ENCODE measurements at places on chromosomes 12 and 14.

GRCh38 chr14:101178184-101179072 lies 274.9 kb upstream of the RTL1 start:
- DNase-seq, result no peak

- no peak for DNase-seq
Measured at GRCh38 chr14:94005324-94006073, 8.4 kb downstream of the CCDC197 start.

DNA sequence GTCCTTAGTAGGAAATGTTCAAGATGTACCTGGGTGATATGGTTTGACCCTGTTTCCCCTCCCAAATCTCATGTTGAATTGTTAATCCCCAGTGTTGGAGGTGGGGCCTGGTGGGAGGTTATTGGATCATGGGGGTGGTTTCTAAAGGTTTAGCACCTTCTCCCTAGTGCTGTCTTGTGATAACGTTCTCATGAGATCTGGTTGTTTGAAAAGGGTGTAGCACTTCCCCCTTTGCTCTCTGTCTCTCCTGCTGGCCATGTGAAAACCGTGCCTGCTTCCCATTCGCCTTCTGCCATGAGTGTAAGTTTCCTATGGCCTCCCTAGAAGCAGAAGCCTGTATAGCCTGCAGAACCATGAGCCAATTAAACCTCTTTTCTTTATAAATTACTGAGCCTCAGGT lies 353.0 kb upstream of the SFSWAP start:
- DNase-seq, result no peak

GRCh38 chr12:130179191-130179590 lies 16.9 kb downstream of the FZD10 start:
- DNase-seq, result no peak

- DNase-seq, result no peak
Measured at GRCh38 chr12:87836190-87836589, 193.0 kb downstream of the C12orf50 start.

GRCh38 chr14:69313176-69313575 lies 53.2 kb downstream of the GALNT16 start:
- no peak for DNase-seq

DNA sequence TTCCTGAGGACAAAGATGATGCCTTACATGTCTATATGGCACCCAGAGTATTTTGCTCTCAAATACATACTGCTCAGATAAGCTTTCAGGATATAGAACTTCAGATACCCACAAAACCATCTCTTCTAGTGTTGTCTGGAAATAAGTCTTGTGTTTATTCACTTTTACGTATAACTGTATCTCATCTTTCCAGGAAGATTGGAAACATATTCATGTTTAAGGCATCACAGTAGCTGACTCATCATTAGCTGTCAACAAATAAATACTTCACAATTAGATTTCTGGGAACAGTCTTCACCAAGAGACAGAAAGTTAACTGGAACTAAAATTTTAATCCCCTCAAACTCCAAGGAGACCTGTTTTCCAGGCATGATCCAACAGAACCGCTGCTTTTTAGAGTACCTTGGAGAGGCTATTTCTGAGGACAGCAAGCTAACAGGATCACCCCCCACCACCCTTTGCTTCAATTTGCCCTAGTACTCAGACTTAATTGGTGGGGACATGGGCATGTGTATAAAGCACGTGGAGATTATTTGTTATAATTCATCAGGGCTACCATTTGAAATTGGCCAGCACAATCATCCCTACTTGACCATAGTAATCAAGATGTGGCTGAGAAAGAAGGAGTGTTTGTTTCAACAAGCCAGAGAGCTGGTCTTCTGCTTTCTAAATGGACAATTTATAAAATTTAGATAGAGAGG lies 129.3 kb upstream of the HIF1A start:
- no peak for DNase-seq

- DNase-seq, result no peak
Measured at GRCh38 chr14:50719911-50720759, 52.0 kb upstream of the SAV1 start.

GRCh38 chr12:122839907-122840554 lies 4.8 kb downstream of the HIP1R start:
- DNase-seq, result no peak

DNA sequence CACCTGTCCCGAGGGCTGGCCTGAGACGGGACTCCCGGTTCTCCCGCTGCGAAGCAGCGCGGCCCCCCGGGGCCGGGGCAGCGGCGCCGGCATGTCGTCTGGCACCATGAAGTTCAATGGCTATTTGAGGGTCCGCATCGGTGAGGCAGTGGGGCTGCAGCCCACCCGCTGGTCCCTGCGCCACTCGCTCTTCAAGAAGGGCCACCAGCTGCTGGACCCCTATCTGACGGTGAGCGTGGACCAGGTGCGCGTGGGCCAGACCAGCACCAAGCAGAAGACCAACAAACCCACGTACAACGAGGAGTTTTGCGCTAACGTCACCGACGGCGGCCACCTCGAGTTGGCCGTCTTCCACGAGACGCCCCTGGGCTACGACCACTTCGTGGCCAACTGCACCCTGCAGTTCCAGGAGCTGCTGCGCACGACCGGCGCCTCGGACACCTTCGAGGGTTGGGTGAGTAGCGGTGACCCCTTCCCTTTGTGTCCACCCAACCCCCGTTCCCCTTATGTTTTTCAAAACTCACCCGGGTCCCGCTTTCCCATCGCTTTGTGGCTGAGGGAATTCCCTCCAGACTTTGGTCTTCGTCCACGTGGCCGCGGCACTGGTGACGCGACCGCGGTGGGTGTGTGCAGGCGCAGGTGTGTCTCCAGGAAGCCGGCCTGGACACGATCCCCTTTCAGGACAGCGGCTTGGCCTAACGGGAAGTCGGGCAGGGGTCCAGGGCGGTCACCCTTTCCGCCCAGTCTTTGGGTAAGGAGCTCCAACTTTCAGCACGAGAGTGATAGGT lies 826 bp downstream of the PRKCH start:
- DNase-seq, result no peak

GRCh38 chr14:99546234-99546879 lies 57.6 kb downstream of the CCDC85C start:
- no peak for DNase-seq

DNA sequence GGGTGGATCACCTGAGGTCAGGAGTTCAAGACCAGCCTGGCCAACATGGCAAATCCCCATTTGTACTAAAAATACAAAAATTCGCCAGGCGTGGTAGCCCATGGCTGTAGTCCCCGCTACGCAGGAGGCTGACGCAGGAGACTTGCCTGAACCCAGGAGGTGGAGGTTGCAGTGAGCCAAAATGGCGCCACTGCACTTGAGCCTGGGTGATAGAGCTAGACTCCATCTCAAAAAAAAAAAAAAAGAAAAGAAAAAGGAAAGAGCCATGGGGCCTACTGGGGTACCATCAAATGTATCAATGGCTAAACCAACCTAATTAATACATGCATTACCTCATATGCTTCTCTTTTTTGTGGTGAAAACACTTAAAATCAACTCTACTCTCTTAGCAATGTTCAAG lies 10.7 kb downstream of the TFCP2 start:
- no peak for DNase-seq

- DNase-seq, result no peak
Measured at GRCh38 chr14:32044454-32044853, 32.6 kb upstream of the ARHGAP5 start.

DNA sequence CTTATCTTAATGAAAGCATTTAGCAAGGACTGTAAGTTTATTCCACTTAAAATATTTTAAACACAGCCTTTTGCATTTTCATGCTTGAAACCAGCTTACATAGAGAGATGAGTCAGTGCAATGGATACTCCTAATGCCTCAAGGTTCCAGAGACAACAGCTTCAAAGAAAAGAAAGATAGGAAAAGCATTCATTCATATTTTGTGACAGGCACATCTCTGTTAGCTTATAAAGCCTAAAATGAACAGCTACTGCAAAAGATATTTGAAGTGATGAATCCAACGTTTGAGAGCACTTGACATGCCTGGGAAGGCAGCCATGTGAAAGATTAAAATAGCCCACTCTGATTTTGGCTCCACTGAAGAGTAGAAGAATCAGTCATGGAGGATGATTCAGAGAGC lies 814.5 kb downstream of the RPS29 start:
- DNase-seq, result no peak

DNA sequence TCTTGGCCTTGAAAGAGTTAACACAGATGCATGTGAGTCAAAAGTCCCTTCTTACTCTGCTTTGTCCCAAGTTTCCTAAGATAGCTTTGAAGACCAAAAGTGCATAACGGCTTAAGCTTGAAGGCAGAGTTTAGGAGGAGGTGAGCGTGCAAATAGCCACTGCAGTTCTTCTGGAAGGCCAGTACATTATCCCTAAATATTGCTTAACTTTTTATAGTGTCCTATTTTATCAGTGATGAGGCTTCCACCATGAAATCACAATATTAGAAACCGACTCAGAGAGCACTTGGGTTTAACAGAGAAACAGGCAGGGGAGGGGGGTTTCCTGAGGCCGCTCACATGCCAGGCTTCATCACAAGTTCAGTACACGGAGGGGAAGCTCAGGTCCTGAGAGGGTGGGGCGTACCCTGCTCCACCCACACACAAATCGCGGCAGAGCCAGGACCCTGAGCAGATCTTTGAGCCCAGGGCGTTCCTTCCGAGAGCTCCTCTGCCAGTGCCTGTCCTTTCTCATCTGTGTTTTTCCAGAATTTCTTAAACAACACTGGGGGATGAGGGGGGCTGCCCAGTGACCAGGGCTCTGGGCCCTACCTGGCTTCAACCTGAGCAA lies 26.8 kb upstream of the BDKRB2 start:
- DNase-seq, result no peak

DNA sequence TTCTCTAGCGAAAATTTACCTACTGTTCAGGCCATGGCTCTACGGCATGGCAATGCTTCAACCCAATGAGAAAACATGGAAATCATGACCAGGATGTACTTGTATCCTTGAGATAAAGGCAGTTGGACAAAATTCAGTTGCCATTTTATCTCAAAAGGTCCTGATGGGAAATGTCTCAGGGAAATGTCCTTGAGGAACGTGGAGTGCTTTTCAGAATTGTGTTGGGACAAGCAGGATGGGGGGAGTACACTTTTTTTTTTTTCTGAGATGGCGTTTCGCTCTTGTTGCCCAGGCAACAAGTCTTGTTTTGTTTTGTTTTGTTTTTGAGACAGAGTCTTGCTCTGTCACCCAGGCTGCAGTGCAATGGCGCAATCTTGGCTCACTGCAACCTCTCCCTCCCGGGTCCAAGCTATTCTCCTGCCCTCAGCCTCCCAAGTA lies 86.8 kb upstream of the EIF5 start:
- no peak for DNase-seq

DNA sequence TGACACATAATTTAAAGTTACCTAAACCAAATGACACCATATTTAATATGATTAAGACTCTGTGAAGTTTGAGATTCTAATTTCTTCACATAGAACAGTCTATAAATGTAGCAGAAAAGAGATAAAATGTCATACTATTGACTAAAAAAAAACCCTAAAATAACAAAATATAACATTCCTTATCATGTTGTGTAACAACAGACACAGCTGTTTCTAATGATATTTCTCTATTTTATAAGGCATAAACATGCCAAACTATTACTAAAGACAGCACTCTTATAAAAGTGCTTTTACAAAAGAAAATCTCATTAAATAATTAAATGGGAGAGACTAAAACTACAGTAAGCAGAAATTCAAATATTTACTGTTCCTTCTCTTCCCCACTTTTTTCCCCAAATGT lies 49.4 kb downstream of the NOVA1 start:
- DNase-seq, result no peak

DNA sequence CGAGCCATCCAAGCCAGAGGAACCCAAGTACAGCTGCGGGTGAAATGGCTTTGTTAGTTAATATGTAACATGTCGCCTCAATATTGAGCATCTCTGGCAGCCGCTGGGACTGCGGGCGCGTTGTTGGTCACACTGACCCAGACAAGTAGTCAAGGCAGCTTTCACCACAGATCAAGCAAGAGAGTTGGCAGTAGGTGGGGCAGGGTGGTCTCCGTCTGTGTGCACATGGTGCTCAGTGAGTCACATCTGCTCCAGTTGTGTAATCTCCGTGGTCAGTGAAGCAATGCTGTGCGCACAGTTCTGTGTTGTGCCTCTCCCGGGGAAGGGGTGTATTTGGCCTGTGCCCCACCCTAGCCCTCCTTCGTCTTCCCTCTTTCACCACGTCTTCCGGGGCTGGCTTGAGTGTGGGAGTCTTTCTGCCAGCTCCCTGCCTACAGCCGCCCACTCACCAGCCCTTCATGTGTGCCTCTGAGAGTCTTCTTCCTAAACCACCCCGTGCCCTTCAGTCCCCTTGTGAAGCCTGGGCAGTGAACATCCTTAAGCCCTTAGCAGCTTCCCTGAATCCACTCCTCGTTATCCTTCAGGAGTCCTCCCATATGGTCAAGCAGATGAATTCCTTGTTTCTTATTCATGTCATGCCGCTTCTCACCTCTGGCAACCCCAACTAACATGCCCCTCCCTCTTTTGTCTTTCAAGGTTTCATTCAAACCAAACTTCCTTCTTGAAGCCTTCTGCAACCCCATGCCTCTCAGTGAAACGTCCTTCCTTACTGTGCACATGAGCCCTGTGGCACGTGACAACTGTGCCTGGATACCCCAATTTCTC lies 242.1 kb downstream of the CACNA1C start:
- no peak for DNase-seq

- no peak for DNase-seq
Measured at GRCh38 chr14:24909523-24910302, 140.2 kb downstream of the STXBP6 start.

- no peak for DNase-seq
Measured at GRCh38 chr14:103683139-103683538, 32.1 kb downstream of the XRCC3 start.

DNA sequence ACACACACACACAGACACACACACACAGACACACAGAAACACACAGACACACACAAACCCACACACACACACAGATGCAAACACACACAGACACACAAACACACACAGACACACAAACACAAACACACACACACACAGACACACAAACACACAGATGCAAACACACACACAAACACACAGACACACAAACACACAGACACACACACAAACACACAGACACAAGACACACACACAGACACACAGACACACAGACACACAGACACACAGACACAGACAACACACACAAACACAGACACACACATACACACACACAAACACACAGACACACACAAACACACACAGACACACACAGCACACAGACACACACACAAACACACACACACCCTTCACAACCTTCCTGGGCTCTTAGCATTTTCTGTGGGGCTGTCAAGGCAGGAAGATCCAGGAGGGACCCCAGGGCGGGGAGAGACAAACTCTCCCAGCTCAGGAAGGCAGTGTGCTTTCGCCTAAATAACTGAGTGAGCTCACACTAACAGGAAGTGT lies 24.2 kb upstream of the INF2 start:
- DNase-seq, result no peak

- no peak for DNase-seq
Measured at GRCh38 chr12:112901271-112901670, 5.5 kb upstream of the OAS1 start.

DNA sequence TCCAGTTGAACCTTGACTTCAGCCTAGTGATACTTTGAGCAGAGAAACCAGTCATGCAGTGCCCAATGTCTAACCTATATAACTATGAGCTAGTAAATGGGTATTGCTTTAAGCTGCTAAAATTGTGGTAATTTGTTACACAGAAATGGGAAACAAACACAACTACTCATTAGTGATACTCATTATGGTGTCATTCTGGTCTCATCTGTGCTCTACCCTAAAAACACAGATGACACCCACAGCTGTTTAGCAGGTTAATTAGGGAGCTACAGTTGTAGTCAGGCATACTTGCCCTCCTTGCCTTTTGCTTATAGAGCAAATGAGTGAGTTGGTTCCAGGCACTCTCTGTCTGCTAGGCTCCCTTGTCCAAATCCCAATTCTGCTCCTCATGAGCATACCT lies 50.0 kb upstream of the ATF7IP start:
- no peak for DNase-seq

All from stimulated activated CD4-positive, alpha-beta T cell treated with anti-CD3 and anti-CD28 coated beads, Interleukin-15, amount 100 ng/mL, for 48 hours (primary cell).